EH (cell line): ENCODE measurements at places on chromosomes 5 and 9.

DNA sequence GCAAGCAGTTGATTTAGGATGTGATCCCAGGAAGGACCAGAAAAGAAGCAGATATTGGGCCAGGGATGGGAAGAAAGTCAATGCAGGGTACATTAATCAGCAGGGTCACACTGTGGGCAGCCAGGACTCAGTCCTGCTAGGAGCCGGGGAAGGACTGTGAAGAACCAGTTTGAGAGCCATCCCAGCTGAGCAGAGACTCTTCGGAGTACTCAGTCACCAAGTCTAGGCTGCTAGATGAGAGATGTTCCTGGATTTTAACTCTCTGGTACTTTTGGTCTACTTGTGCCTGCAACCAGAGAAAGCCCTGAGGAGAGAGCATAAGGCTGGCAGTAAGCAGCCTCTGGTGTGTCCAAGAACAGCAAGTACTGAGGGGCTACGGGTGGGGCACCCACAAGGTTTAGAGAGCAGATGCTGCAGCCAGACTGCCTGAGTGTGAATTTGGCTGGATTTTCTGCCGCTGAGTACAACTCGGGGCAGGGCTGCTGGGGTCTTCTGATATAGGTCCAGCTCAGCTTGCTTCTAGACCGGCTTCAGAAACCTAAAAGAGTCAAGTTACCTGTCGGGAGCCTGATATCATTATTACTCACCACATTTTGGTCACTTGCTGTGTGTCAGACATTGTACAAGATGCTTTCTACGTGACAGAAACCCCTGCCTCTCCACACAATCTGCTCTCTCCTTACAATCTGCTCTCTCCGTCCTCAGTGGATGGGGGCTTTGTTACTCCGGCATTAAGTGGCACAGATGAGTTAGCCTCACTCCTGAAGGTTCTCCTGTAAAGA lies 250.2 kb upstream of the GAS1 start:
- DNase-seq, result no peak

- peak; percentile 57 for DNase-seq
These were observed 36.6 kb downstream of the SEMA4D start for GRCh38 chr9:89461265-89461664.

GRCh38 chr5:39076757-39077728 lies 2.8 kb upstream of the RICTOR start:
- DNase-seq, result peak; percentile 71

- peak; percentile 88 for DNase-seq
These were observed 31.3 kb downstream of the IRF1 start for GRCh38 chr5:132459031-132459982.

DNA sequence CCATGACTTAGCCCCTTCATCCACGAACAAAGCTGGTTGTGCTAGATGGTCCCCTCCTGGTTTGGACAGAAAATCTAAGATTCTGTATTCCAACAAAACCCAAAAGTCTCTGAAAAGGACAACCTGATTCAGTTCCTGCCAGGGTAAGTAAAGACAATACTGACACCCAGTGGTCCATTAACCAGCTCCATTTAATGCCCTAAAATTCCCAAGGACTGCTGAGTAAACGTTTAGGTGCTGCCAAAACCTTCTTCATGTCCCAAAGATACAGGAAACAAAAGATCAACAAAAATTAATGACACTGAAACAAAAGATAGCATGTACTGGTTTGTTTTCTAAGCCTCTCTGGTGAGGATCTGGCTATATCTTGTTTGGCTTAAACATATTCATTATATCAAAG lies 25.3 kb upstream of the PPP1R2B start:
- DNase-seq, result peak; percentile 41

GRCh38 chr9:111276431-111277128 lies 53.4 kb downstream of the OR2K2 start:
- no peak for DNase-seq

GRCh38 chr9:73118286-73118685 lies 33.4 kb upstream of the ANXA1 start:
- DNase-seq, result no peak

GRCh38 chr9:16100537-16101091 lies 547.8 kb downstream of the CCDC171 start:
- peak; percentile 6 for DNase-seq

DNA sequence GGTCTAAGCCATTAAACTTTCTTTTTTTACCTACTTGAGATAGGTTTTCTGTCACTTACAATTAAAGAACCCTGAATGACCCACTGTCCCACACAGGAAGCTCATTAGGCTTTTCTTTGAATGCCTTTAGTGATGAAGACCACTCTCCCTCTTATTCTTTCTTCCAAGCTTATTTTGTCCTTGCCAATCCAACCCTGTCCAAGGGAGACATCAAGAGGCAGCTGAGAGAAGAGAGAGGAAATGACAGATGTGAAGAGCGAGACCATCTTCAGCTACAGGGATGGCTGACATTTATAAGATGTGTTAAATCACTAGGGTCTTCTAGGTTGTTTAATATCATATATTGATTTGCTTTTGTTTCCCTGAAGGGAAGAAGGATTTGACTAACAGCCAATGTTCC lies 133.5 kb downstream of the FAM114A2 start:
- DNase-seq, result peak; percentile 37

DNA sequence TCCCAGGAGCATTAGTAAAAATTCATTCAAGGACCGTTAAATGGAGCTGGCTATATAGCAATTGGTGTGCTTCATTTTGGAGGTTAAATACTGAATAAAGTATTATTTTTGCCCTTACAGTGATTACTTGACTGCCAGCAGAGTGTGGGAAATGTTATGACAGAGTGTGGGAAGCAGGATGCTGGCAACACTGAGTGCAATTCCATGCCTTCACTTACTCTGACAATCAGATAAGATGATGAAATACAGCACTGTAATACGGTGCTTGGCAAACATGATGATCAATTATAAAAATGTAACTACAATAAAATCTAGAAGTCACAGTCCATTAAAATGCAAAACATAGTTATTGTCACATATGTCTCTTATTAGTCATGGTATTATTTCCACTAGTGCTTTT lies 651.3 kb downstream of the PTPRD start:
- DNase-seq, result no peak

DNA sequence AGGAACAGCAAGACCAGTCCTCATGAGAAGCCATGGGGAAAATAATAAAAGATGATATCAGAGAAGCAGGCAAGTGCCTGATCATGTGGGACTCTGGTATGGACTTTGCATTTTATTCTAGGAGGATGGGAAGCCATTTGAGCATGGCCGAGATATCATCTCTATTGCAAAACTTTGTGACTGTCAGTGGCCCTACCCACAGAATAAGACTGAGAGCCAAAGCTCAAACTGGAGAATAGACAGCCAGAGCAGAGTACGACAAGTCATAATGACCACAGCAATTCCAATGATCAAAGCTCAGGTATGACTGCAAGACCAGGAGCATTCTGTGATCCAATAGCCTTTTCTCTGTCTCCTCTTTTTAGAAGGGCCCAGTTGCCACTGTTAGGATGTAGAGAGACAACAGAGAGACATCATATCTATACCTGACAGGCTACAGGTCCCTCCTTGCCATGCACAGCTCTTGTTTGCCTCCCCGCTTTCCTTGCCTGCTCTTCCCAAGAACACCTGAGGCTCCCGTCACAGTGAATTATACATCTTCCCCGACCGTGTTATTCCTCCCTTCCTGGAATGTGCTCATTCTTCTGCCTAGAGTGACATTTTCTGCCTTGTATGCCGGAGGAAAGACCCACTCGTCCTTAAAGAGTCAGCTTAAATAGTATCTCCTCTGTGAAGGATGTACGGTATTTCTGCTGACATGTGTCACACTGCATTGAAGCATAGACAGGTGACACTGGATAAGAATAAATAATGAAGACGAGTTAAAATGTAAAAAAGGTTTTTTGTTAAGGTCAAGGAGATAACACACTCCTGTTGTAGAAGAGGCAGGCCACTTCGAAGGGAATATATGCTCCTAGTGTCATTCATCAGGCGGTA lies 248.7 kb upstream of the MAP3K1 start:
- DNase-seq, result peak; percentile 19

DNA sequence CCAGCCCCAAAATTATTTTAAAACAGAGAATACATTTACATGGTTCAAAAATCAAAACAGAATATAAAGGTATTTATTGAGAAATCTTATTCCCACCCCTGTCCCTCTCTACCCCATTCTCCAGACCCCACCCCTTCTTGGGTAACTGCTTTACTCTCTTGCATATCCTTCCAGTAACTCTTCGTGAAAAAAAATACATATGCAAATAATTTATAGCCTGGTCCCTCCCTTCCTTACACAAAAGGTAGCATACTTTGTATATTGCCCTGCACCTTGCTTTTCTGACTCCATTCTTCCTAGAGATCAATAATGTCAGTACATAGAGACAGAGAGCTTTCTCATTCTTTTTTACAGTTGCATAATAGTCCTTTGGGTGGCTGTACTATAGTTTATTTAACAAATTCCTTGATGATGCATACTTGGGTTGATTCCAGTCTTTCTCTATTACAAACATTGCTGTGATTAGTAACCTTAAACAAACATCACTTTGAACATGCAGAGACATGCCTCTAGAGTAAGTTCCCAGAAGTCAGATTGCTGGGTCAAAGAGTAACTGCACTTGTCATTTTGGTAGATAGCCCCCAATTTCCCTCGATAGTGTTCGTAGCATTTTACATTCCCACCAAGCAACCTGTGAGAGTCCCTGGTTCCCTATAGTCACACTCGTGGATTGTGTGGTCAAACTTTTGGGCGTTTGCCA lies 47.9 kb downstream of the STOM start:
- peak; percentile 96 for DNase-seq

DNA sequence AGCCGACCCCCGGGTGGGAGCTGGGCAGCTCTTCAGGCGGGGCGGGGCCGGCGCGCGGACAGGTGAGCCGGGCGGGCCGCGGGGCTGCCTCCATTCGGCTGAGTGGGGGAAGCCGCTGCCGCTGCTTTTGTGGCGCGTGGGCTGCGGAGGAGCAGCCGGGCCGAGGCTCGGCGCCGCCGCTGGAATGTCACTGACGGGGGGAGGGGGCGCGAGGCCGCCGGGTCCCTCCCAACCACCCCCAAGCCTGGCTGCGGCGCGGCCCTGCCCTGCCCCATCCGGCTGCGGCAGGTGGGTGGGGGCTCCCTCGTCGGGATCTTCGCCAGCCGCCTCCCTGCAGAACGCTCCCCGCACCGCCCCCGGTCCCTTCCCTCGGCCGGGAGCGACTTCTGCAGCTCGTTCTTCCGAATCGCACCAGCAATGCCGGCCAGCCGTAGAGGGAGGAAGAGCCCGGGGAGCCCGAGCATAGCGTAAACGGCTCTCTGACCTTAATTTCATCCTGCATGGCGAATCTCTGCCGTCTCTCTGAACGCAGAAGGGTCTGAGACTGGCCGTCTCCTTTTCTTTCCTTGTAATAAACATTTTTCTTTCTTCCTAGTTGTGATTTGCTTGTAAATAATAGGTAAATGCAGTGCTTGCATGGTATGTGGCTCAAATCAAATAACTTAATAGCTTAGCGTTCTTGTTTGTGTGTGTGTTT lies 505 bp downstream of the SPTAN1 start:
- DNase-seq, result peak; percentile 49

DNA sequence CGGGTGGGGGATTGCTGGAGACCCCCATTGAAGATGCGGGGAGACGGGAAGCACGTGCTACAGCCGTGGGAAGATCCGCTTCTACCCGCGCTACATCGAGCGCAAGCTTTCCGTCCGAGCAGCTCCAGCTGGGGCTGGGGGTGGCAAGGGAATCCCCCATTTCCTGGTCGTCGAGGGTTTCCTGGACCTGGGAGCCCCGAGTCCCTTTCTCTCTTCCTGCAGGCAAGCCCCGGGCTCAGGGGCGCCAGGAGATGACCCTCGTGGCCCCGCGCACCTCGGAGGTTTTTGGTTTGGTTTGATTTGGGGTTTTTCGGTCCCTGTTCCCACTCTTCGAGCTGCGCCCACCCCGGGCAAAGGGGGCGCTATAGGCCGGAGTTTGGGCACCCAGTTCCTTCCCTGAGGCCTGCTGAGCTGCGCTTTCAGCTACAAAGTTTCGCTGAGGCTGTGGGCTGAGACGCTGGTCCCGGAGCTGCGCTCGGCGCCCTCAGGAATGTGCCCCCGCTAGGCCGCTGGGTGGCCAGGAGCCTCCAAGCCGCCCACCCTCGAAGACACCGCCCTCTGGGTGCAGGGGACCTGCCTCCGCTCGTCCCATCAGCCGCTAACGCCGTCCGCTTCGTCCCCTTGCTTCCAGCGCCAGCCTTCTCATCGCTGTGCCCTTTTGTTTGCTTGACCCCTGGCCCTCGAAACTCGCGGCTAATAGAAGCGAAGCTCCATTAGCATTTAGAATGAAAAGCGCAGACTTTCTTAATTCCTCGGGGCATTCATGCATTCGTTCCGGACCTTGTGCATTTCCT lies 2.9 kb downstream of the NR4A3 start:
- DNase-seq, result peak; percentile 29

- peak; percentile 46 for DNase-seq
These were observed 118.2 kb upstream of the HMHB1 start for GRCh38 chr5:143693651-143694252.

DNA sequence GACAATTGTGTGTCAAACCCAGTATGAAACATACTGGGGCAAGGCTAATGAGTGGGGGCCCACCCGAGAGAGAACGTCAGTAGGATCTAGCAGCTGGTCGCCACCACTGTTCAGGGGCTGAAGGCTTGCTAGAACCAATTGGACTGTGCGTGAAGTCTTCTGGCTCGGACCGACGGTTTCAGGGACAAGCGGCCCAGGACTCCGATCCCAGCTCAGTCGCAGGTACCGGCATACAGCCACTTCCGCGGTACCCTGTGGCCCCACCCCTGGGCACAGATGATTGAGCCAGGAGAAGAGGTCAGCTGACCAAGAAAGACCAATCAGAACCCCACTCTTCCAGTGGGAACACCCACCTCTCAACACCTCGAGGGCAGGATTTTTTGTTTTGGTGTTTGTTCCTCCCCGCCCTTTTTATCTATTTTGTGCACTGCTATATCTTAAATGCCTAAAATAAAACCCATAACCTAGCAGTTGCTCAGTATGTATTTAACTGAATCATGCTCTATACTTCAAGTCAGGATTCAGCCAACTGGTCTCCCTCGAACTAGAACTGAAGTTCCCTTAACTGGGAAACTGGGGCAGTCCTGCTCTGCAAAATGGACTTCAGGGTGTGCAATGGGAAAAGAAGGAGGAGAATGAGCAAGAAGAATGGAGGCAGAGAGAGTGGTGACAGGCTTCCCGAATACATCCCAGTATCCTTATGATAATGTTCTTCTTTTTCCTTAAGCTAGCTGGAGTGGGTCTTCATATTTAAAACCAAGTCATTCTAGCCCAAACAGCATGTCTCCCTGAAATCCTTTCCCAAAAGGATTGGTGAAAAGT lies 21.1 kb upstream of the CPEB4 start:
- DNase-seq, result no peak

DNA sequence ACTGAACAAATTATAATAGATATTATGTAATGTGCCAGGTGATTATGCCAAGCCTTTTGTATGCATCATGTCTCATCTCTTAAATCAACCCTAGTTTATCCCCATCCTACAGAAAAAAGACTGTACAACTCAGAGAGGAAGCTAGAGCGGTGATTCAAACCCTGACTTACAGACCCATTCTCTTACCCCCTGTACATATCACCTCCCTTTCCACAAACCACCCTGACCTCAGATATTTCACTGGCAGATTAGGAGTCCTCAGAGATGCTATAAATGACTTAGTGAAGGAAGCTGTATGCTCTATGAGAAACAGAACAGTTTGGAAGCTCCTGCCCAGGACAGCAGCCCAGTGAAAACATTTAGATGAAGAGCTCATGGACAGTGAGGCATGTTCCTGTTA lies 79.1 kb upstream of the RARS1 start:
- no peak for DNase-seq

- DNase-seq, result no peak
These were observed 682.3 kb downstream of the BRINP1 start for GRCh38 chr9:118686959-118687358.
